GM18507 (cell line): ENCODE measurements at places on chromosomes 2 and 18.

DNA sequence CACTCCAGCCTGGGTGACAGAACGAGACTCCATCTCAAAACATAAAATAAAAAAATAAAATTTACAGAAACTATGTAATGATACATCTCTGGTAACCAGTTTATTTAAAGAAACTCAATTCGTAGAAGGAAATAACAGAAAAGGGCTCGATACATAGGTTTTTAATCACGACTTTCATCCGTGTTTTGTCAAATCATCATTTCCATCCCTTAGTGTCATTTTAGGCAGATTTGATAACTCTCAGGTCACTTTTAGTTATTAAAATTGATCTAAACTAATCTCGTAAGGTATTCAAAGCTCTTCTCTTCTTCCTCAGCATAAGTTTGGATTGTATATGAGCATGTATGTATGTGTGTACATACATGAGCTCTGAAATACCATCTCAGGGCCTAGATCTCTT is 59.3 kb upstream of the SPTBN1 start:
- DNase-seq = no peak

DNA sequence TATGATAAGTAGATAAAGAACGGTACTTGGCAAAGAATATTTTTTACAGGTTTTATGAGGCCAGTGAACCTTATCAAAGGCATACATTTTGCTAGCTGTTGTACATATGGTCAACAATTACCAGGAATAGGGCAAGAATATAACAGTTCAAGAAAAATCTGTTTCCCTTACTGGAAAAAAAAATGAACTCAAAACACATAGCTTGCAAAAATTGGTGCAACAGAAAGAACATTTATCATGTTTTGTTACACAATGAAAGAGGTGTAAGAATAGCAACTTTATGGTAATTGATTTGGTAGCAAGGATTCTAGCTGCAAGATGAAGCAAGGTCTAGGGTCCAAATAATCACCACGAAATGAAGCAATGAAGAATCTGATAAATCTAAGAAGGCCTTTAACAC is 41.6 kb downstream of the TTC21B start:
- no peak for DNase-seq

DNA sequence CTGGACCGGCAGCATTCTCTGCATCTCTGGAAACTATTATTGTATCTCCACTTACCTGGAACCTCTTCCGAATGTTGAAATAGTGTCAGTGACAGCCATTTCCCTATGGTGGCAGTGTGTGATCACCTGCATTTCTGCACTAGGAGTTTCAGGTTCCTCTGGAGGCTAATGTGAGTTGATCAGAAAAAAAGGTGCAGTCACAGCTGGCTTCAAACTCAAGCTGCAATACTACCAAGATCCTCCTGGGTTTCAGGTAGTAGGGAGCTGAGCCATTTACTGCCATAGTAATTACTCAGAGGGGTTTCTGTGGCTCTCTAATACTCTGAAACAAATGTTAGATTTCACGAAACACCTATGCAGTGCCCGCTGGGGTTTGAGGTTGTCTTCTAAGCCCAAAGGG is 183.5 kb upstream of the OSR1 start:
- no peak for DNase-seq

DNA sequence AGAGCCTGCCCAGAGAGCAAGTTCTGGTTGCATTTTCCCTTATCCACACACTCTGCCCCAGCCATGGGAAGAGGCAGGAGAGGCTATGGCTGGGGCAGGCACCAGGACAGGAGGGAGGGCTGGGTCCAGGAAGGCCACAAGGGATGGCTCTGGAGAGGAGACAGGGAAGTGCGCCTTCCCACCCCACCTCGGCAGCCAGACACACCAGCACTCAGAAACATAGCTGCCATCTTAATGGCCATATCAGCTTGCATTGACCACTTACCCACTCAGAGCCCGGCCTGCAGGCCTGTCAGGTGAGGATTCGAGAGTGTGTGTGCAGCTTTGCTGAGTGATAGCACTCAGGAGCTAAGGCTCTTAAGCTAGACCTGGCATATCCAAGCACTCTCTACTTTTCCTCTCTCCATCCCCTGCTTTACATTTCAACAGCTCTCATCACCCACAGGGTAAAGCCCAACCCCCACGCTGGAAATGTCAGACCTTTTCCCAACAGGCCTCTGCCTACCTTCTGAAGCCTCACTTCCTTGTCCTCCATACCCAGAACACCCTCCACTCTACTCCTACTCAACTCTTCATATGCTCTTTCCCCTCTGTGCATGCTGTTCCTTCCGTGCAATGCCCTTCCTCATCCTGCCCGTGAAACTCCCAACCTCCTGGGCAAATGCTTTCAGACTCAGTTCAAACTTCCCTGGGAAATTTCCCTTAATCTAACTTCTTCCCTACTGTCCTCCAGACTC is 147.9 kb downstream of the TNS1 start:
- no peak for DNase-seq

DNA sequence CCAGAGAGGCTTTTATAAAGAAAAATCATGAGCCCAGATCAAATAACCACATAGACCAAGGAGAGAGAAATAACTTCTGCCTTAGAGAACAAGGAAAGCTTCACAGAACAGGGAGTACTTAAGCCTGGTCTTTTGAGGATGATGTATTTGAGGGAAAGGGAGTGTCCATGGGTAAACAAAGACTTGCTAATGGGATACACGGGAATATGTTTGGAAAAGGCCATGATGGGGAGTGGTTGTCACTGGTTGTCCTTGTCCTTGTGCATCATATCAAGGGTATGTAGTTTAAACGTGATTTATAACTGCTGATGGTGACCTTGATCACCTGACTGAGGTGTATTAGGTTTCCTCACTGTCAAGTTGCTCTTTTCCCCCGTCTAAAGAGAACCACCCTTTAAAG is 169.9 kb downstream of the FAM210A start:
- no peak for DNase-seq

- DNase-seq = no peak
Measured at GRCh38 chr2:162111958-162112850, 38.2 kb upstream of the DPP4 start.

DNA sequence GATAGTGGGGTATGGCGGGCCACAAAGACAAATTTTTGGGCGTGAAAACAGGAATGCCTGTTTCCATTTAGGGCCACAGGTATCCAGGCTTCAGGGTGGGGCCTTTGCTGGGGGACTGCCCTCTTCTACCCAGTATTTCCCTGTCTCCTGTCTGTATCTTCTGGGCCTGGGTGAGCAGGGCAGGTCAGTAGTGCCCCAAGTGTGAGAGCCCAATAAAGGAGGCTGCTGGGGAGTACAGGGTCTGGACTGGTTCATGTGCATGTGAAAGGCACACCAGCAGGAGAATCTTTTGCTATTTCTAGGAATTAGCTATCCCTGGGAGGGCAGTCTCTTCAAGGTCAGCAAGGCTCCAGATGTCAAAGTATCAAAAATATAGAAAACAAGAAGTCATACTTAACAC is 71.5 kb downstream of the MEX3C start:
- no peak for DNase-seq

- no peak for DNase-seq
Measured at GRCh38 chr2:58539973-58540372, 298.8 kb upstream of the FANCL start.

DNA sequence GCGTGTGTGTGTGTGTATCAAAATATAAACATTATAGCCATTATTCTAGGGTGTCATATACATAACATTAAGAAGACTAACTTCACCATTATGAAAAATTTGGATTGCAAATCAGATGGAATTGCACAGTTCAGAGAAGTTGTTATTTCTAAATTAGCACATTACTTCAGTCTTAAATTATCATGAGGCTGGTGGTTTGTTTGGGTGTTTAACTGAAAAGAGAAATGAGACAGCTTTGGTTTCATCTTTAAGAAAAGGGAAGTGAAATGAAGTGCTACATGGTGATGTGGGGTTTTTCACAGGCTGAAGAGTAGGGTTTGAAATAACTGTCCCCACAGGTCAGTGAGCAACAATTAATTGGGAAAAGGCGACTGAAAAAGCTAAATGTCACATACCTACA is 161.2 kb upstream of the XIRP2 start:
- no peak for DNase-seq

DNA sequence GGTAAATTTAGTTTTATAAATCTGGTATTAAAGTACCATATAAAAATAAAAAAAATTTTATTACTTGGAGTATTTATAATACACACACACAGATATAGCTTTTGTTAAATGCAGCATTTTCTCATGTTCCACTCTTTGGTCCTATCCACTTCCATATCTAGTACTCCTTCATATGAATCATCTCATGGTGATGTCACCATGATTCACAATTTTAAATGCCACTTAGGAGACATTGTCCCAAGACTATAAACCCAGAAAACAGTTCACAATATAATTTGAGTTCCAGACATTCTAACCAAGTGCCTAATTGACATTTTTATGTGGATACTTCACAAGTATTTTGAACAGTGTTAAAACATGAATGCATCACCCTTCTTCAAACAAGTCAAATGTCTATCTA is 1398.3 kb downstream of the DSC3 start:
- DNase-seq = no peak

GRCh38 chr2:109129921-109130722 is 1.1 kb downstream of the SH3RF3 start:
- no peak for DNase-seq

DNA sequence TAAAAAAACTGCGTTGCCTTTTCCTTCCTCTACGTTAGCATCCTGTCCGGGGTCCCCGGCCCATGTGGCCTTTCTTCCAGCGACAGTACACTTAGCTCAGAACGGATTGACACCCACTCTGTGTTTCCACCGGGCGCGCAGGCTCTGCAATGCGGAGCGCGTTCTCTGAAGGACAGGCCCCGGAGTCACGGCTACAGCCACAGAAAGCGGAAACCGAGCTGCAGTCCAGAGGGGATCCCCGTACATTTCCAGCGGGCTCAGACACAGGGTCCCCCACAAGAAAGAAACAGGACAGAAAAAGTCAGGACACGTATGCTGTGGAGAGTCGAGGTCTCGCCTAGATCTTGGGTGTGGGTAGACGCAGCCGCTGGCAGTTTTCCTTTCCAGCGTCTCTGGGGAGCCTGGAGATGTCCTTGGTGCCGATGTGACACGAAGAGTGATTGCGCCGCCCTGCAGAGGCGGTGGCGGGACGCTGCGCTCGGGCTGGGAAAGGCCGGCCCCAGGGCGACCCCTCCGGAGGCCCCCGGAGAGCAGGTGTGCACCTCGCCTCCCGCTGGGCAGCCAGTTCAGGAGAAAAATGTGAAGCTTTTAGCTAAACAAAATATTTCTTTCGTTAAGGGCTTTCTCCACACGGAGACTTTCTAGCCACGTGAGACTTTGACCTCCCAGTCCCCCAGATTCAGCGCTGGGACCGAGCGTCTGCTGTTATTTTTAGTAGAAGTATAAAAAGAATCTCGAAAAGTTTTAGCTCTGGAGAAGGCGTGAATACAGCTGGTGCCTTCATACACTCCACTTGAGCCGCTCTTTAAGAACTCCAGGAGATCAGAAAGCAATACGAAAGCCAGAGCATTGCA is 1.3 kb upstream of the ACKR3 start:
- DNase-seq = no peak

DNA sequence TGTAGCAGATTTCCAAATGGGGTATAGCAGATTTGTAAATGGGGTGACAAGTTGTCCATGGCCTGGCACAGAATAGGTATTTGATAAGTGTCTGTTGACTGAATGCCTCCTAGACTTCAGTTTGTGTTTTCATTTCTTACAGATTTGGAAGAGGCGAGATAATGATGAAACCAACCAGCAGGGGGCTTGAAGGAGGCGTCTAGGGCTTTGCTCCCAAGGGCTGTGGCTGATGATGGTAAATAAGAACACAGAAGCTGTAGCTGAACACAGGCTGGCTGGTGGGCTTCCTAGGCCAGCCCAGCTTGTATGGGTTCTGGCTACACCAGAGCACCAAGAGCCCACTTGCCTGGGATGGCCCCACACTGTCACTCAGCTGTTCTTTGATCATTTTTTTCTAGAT is 19.4 kb downstream of the SFTPB start:
- peak; percentile 23 for DNase-seq

- DNase-seq = no peak
Measured at GRCh38 chr2:43233218-43234212, 7.1 kb upstream of the ZFP36L2 start.

DNA sequence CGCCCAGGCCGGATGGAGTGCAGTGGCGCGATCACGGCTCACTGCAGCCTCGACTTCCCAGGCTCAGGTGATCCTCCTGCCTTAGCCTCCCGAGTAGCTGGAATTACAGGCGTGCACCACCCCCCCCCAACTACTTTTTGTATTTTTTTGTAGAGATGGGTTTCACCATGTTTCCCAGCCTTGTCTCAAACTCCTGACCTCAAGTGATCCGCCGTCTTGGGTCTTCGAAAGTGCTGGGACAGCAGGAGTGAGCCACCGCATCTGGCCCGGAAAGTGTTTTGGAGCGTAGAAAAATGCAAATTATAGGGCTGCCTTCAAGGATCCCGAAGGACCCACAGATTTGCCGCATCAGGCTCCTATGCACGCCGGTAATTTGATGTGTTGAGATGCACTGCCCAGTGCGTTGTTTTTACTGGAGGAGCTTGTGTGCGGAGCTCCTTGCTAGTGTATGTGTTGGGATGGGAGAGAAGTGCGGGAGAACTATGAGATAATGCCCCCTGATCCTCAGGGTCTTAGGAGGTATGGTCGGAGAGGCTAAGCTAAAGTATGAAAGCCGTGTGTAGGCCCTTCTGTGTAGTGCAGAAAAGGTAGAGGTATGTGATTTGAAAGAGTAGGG is 1.2 kb upstream of the CLASP1 start:
- DNase-seq = no peak

DNA sequence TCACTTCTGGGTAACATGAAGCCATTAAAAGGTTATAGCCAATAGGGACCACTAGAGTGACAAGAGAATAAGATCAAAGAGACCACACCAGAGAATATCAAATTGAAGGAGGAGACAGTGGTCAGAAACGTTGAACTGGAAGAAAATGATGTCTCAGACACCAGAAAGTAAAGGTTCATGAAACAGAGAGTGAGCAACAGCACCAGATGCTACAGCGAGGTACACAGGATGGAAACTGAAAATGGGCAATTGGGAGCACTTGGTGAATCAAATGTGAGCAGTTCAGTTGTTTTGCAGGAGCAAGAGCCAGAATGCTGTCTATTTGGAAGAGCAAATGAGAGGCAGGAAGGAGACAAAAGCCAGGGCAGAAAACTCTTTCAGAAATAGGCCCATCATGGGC is 162.6 kb downstream of the SS18 start:
- no peak for DNase-seq

DNA sequence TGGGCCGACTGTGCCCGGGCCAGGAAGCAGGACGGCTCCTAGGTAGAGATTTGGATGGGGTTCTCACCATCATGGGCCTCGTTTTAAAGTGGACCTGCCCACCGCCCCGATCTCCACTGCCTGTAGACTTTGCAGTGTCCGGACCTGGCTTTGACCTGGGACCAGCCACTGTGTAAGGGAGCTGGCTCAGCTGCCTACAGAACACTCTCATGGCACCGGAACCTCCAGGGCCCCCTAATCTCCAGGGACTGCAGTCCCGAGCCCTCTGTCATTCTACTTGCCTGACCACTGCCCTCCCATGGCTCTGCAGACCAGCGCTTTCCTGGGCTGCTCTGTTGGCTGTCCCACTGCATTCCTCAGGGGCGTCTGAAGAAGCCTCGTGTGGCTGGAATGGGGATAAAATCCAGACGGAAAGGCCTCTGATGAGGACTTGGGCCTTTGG is 120.8 kb downstream of the GLI2 start:
- no peak for DNase-seq
